ENCODE measurements at places on chromosomes 2 and 18.

- no peak for DNase-seq
Observed at GRCh38 chr2:178392215-178392614, 58.8 kb downstream of the PRKRA start.

- peak; percentile 19 for DNase-seq
Observed at GRCh38 chr2:31475692-31476091, 61.1 kb upstream of the XDH start.

- no peak for DNase-seq
Observed at GRCh38 chr2:96538487-96539214, 2.1 kb downstream of the ARID5A start.

- DNase-seq = no peak
Observed at GRCh38 chr18:28267276-28267675, 90.3 kb upstream of the CDH2 start.

All from ACHN (cell line).